NCI-H2081 (cell line): ENCODE measurements at places on chromosomes 1 and 21.

GRCh38 chr1:32400876-32401631 lies 6.8 kb upstream of the BSDC1 start:
- DNase-seq, result peak; percentile 87

DNA sequence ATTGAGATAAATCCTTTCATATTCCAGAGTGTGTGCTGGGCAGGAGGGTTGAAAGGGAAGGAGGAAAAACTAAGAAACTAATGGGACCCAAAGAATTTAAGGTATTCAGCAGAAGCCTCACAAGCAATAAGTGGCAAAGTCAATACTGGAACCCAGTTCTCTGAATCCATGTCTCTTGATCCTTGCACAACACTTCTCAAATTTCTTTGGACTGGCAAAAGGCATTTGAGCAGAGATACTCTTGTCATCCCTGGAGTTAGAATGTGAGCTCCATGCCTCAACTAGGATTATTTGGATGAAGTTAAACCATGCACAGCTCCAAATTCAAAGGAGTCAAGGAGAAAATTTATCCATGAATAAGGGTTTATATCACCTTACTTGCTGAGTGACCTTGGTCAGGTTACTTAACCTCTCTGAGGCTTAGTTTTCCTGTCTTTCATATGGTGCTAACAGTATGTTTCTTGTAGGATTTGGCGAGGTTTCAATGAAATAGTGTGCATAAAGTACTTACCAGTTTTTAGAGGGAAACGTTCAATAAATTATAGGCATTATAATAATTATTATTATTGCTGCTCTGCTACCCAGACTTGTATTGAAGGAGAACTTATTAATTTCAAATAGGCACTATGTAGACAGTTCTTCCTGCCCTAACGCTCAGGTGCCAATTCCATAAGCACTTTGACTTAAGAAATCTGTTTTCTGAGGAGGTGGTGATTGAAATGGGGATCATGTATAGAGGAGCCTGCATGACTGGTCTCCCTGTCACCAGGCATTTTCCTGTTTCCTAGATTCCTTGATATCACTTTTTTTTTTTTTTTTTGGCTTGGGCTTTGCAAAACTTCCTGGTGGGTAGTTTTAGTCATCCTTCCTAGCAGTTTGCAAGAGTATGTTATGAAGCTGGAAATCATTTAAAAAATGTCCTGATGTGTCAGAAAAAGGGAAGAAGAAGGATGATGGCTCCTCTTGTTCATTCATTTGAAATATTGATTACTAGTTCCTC lies 125.0 kb upstream of the JUN start:
- DNase-seq, result no peak

GRCh38 chr1:53057127-53057526 lies 4.9 kb upstream of the PODN start:
- no peak for DNase-seq

DNA sequence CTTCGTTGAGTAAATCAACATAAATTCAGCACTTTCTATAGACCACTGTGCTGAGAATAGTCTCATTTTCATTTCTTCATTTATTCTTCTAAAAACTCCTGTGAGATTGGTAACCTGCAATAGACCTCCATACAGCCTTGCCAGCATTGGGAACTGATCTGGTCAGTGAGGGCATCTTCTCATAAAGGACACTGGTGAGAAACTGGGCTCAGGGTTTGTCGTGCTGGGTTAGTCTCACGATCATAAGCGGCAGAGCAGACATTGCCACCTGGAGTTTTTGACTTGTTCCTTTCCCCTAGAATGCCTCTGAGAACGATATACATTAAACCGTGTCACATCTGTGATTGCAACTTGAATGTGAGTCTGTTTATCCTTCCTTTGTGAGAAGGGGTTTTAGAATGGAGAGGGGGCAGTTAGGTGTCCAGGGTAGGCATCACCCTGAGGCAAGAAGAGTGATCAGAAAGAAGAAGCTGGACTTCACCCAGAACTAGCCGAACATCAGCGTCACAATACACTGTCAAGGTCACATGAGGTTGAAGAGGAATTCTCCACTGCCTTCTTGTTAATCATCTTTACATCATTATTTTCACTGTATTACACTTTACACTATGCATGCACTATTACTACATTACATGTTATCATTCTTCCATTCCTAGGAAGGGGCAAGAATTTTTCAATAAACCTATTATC lies 1.4 kb upstream of the TTLL7 start:
- DNase-seq, result no peak

GRCh38 chr1:118247593-118247992 lies 62.6 kb upstream of the SPAG17 start:
- no peak for DNase-seq

DNA sequence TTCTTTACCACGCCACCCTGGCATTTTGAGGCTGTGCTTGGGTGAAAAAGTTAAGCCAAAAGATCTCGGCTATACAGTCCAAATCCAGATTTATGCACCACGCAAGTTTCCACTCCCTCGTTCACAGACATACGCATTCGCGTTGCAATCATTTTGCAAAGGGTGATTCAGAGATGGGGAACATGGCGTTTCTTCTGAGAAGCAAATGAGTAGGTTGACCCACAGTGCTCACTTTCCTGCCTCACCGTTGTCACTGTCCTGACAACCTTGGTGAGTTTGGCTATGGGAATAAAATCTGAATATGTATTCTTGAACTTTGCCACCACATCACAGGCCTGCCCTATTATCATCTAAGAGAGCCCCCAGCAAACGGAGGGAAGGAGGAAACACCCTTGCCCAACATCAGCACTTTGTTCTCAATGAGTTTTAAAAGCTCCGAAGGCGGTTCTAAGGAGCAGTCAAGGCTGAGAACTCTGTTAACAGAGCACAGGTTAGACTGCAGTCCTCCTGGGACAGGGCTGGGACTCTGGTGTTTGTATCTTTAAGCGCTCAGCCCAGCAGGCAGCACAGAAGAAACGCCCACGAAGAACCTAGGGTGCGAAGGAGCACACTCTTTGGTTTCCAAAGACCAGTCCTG lies 86.4 kb downstream of the RUNX1 start:
- no peak for DNase-seq

DNA sequence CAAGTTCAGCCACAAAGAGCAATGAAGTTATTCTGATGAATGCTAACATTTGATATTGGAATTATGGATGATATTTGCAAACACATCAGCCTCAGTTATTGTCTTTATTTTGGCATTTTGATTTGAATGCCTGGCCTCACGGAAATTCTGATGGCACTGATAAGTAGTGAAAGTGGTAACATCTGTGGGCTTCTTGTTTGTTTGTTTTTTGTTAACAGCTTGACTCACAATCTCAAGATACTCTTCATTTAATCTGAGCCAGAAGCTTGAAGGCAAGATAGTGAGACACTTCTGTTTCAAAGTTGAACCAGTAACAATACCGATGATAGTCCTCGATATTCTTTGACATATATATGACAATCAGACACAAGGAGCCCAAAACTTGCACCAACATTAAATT lies 182.9 kb upstream of the NFIA start:
- DNase-seq, result no peak

GRCh38 chr1:6330410-6330911 lies 63.1 kb downstream of the ACOT7 start:
- DNase-seq, result no peak

- no peak for DNase-seq
Measured at GRCh38 chr1:228152097-228152917, 2.6 kb downstream of the GJC2 start.

GRCh38 chr21:14763695-14764064 lies 217.6 kb upstream of the SAMSN1 start:
- no peak for DNase-seq

GRCh38 chr1:206909883-206910318 lies 11.8 kb downstream of the FCMR start:
- DNase-seq, result no peak

GRCh38 chr1:24897263-24898151 lies 32.6 kb downstream of the RUNX3 start:
- DNase-seq, result no peak

DNA sequence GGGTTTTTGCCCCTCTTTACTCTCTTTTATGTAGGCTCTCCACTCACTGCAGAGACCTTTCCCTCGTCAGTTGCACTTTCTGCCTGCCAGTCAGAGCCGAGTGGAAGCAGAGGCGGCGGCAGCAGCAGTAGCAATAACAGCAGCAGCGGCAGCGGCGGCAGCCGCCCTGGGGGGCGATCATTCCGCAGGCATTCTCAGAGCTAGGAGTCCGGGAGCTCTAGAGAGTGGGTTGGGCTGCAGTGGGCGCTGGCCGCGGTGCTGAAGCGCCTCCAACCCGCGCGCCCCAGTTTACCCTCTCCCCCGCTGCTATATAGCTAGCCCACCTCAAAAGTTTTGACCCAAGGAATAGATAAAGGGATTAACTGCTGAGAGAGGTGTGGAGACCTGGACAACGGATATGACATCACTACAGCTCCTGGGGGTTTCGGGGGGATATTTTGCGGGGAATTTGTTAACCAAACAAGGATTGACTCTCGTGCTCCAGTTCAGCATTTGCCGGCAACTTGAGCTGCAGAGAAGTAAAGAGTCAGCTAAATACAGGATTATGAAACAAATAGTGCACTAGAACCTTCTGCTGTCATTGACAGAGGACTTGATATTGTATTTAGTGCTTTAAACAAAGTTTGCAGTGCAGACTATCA lies at the start of gene OLFM3:
OLFM3 (minus strand) TSS at position 102 of the 641 bp plus-strand sequence.
- peak; percentile 45 for DNase-seq

DNA sequence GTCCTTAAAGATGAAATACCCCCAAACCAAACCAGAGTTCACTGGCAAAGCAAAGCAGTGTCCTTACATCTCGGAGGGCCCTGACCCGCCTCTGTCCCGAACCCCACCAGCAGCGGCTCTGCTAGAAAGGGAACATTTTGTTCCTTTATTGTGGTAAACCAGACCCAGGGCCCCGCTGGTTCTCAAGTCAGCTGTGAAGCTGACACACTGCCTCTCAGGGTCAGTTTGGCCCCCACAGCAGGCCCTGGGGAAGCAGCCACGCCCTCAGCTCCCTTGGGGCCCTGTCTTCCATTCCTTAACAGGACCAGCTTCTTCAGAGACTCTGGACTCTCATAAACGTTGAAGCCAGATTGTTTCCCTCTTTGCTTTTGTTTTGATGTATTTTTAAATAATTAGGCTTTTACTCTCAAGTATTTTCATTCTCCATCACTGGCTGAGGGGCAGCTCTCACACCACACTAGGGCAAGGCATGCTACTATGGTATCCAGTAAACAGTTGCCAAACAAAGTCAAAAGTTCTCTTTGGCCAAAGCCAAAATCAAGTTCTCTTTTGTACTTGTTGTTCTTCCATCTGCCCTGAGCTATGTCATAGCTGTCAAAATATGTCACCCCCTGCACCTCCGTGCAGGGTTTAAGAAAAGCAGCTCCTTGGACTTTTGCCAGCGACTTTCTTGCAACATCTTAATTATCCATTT lies 61.1 kb upstream of the ANGPTL1 start:
- no peak for DNase-seq

DNA sequence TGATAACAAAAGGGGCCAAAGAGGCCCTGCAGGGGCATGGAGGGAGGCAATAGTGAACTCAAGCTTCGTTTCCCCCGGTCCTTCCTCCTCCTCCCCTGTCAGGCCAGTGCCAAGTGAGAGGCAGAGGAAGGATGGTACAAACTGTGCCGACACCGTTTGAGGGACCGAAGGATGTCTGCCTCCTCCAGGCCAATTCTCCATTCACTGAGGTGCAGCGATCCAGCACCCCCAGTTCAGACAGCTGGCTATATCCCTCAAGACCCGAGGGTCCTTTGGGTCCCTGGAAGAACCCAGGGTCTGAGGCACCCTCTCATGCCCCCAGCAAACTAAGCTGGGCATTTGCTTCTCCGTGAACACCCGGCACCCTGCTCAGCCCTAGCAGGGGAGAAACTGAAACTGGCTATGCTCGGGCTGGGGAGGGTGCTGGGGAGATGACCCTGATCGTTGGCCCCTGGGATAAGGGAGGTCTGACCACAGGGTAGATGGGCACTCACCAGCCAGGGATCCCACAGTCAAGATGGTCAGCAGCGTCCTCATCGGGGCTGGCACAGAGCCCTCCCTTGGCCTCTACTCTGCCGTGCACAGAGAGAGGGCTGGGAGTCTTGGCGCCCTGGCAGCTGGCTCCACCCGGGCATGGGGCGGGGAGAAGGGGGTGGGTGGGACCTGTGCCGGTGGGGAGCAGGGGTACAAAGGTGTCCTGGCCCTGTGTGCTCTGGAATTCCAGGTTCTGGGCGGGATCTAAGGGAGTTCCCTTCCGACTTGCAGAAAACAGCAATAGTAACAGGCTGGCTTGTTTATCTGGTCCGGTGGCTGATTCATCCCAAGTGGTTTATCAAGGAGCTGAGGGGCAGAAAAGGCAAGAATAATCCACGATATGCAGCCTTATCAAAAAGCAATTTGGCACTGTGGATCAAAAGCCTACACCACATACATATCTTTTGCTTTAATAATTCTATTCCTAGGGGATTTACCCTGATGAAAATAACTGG lies at the start of gene IL22RA1:
IL22RA1 (minus strand) TSS at position 595 of the 989 bp plus-strand sequence; CDS start at position 537, 58 bp downstream.
- no peak for DNase-seq

DNA sequence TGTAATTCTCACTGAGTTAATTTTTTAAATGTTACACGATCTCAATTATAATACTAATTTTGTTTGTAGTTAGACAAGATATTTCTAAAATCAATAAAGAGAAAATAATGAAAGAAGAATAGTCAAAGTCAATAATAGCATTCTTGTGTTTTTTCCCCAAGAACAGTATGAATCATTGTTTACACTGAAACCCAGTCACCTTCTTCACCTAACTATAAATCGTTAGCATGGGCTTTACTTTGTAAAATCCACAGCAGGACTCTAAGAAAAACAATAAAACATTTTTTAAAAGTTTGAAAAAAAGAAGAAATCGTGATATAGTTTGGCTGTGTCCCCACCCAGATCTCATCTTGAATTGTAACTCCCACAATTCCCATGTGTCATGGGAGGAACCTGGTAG lies 234.6 kb upstream of the LYPLAL1 start:
- no peak for DNase-seq

DNA sequence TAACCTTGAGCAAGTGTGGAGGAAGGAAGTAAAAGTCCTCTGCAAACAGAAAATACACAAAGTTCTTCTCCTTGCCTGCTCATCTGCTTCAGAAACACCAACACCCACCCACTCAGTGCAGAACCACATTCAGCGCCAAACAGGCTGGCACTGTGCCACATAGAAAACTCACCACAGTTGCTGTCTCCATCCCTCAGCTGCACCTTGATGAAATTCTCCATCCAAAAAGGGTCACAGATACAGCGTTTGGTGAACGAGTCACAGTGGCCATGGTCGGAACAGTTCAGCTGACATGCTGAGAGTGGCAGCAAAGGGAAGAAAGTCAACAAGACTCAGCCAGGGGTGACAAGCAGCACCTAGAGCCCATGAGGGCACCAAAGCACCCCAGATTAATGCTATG lies 114.5 kb downstream of the KIAA0319L start:
- DNase-seq, result no peak
